ENCODE measurements at places on chromosomes 1 and 21.

GRCh38 chr21:36695671-36696389 lies 3.1 kb upstream of the SIM2 start:
- no peak for DNase-seq

DNA sequence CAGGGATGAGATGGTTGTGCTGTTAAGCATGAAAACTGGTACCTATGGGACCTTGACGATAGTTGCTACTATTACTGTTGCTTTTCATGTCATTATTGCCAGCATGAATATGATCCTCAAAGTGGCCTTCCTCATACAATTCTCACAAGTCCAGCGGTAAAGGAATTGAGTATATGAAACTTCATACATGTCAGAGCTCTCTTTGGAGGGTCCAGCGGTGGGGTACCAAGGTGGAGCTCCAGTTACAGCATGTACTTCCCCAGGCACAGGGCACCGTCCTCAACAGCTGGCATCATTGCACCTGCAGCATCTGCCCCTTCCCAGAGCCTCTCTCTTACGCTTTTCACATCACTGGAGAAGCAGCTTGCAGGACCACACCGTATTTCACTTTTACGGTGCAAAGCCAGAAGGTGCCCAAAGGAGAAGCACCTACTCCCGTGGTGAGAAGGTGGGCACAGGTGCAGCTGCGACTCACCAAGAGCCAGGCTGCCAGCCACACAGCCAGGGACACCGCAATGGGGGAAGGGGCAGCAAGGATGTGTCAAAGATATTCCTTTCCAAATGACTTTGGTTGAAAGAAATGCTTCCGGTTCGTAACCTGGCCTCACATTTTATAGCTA lies 166.4 kb upstream of the IRF2BP2 start:
- no peak for DNase-seq

- no peak for DNase-seq
These were observed 97.1 kb downstream of the AK5 start for GRCh38 chr1:77378723-77379535.

GRCh38 chr1:68317543-68317942 lies 85.2 kb upstream of the WLS start:
- no peak for DNase-seq

GRCh38 chr1:168687816-168688215 lies 41.2 kb downstream of the DPT start:
- no peak for DNase-seq

All from HS-5 (cell line).